Coronary artery (tissue), 2 donors: ENCODE measurements at places on chromosomes 11 and 22.

- peak; percentile 66 for DNase-seq
Measured at GRCh38 chr22:42805998-42806830, 50.9 kb downstream of the ARFGAP3 start.

GRCh38 chr22:25114369-25115362 is 85.0 kb upstream of the CRYBB3 start:
- no peak for DNase-seq

DNA sequence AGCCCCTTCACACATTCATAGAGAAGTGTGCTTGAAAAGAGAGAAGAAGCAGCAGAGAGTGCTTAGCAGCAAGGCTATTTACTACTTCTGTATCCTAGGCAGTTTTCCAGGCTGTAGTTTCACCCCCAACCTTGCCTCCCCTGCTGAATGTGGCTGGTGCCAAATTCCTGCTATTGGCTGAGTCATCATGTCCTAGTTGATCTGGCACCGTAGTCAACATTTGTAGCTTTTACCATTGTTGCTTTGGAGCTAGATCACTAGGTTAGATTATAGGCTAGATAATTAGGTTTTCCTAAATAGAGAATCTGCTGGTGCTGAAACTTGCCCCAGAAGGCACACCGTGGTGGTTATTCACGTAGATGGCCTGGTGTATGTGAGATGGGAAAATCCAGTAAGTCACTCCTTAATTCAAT is 32.7 kb downstream of the ARHGAP42 start:
- no peak for DNase-seq

- no peak for DNase-seq
Measured at GRCh38 chr11:6626971-6627761, 7.9 kb upstream of the TPP1 start.

GRCh38 chr11:98568013-98568412 is 452.7 kb upstream of the CNTN5 start:
- DNase-seq = no peak

GRCh38 chr11:76683161-76684095 is 12.9 kb upstream of the LRRC32 start:
- DNase-seq = no peak

DNA sequence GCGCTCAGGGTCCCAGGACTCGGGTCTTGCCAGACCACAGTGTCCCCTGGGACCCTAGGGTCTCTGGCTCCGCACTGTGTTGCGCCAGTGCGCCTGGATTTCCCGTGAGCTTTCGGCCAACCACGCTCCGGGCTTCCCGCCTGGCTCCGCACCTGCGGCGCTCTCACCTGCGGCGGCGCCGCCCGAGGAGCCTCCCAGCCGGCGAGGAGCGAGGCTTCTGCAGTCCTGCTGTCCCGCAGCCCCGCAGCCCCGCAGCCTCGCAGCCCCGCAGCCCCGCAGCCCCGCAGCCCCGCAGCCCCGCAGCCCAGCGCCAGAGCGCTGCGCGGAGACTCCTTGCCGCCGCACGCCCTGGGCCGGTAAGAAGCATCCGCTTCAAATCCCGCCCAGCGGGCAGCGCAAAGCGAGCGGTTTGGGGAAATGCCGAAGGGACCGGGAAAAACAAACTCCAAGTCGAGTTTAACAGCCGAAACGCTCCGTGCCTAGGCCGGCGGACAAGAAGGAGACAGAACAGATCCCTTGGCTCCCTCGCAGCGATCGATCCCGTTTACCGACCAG is 939 bp downstream of the ALX4 start:
- DNase-seq = no peak

DNA sequence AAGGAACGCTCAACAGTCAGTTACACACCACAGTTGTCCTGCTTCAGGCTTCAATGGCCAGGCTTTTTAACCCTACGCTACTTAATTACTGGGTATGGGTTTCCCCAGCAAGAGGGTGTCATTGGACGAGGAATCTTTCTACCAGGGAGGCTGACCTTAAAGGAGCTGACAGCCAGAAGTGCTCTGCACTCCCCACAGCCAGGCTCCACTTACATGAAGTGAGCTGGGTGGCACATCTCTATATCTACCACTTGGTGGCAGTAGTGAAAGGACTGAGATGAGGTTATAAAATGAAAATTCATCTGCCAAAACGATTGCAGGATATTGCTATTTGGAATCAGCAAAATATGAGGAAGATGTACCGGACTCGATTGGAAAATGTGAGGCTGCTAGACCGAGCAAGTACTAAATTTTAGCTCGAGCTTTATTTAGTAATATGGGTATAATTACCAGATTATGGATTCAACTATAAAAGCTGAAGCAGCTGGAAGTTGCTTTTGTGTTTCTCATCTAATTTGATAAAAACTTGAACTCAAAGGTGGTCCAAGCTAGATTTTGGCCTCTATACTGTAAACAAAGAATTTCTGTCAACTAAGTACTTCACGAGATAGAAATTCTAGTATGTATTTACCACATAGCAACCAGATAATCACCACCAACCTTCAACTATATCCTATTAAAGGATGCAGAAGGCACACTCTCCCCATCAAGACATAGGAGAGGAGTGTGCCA is 53.9 kb upstream of the CEP126 start:
- DNase-seq = no peak

GRCh38 chr11:37984991-37985390 is 1387.0 kb upstream of the RAG2 start:
- DNase-seq = no peak

DNA sequence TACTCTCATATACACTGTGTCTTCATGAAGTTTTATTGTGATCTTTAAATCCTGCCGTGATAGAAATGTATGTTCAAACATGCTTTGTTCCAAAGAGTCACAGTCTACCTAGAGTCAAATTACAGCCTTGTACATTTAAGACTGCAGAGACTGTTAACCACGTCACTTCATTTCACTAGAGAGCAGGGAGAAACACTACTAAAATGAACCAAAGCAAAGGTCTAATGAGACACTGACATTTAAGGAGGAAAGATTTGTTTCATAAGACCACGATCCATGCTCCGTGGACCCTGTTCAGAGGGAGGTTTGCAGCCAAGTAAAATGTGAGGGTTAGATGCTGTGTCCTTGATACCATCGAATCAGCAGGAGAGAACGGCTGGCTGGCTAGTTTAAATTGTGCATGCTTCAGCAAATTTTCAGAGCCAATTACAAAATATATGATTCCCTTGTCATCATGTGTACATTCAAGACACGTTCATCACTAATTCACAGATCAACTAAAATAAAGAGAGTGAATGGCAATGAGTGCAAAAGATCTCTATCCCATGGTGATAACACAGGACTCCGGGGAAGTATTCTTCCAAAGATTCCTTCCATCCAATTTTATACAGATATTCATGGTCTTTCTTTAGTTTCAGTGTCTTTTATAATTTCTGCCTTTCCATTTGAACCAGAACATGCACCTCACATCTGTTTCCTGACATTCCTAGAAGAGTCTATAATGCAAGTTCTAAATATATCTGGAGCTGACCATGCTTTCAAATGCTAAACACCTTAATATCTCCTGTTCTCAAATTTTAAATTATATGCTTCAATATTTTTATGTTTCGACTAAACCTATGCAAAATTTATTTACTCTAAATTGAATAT is 960.9 kb upstream of the FAT3 start:
- no peak for DNase-seq

DNA sequence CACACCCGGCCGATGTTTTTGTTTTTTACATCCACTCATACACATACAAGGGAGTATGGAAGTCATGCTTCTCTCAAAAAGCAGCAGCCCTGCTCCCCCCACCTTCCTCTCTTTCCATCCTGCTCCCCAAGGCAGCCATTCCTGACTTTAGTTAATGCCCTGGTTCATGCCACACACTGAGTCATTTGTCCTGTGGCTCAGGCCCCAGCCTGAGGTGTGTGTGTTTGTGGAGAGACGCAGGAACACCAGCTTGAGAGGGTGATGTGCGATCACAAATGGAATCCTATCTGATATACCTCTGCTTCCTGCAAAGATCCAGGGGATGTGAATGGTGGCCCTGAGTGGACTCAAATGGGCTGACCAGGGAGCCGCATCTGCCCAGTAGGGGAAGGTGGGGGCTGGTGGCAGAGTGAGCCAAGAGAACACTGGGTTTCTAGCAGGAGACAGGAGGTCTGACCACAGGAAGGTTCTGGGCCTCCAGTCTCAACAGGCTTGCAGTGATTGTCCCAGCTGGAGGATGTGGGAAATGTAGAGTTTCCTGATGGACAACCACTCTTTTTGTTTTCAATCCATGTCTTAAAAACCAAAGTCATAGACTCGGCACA is 86.7 kb downstream of the OSBP2 start:
- no peak for DNase-seq

DNA sequence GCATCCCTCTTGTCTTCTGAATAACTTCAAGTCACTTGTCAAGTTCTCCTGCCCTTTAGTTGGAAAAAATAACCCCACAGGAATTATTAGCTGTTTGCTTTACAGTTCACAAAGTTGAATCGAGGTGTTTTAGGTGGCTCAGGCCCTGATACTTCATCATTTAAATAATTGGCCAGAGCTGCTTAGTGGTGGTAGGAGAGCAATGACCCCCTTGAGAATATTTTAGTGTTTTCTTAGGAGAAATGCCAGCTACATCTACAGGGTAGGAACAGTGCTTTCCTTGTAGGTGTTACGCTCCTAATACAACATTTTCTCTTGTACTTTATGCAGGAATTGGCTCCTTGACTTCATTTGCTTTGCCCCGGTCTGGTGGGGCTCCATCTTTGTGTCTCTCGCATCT is 73.2 kb downstream of the C22orf31 start:
- DNase-seq = no peak

GRCh38 chr11:17813391-17814059 is 78.9 kb downstream of the KCNC1 start:
- no peak for DNase-seq

- no peak for DNase-seq
Measured at GRCh38 chr11:61756452-61757212, 4.2 kb downstream of the MYRF start.

DNA sequence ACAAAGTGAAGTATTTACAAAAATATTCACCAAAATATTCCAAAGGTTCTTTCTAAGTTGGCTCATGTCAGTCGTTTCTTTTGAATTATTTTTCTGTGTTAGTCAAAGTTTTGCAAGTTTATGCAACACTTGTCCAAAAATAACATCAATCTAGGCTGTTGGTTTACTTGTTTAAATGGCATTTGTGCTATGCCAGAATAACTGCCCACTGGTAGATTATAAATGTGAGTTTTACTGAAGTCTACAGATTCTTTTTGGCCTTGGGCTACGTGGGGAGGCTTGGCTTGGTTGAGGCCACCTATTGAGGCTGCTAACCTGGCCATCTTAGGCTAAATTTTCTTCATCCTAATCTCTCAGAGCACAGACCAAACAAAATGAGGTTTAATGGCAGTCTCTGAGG is 1091.9 kb upstream of the RAG2 start:
- no peak for DNase-seq

DNA sequence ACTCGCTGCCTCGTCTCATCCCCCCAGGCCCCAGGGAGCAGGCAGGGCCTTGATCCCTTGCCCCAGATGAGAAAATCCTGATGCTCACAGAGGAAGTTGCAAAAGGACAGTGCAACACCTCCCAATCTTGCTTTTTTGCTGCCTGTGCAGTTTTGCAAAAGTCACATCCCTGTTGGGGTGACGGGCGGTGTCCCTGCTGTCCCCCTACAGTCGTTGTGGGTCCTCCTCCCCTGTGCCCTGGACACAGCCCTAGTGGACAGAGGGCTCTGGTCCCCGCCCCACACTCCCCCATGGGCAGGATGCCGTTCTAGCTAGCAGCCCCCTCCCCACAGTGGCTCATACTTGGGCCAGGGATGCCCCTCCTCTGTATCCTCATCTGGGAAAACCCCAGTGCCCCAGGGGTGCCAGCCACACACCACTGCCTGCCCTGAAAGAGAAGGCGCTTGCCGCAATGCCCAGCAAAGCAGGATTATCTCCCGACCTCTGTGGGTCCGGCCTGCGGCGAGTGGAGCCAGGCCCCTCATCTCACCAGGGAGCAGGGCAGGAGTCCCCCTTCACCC is 18.4 kb upstream of the CTSD start:
- DNase-seq = no peak

DNA sequence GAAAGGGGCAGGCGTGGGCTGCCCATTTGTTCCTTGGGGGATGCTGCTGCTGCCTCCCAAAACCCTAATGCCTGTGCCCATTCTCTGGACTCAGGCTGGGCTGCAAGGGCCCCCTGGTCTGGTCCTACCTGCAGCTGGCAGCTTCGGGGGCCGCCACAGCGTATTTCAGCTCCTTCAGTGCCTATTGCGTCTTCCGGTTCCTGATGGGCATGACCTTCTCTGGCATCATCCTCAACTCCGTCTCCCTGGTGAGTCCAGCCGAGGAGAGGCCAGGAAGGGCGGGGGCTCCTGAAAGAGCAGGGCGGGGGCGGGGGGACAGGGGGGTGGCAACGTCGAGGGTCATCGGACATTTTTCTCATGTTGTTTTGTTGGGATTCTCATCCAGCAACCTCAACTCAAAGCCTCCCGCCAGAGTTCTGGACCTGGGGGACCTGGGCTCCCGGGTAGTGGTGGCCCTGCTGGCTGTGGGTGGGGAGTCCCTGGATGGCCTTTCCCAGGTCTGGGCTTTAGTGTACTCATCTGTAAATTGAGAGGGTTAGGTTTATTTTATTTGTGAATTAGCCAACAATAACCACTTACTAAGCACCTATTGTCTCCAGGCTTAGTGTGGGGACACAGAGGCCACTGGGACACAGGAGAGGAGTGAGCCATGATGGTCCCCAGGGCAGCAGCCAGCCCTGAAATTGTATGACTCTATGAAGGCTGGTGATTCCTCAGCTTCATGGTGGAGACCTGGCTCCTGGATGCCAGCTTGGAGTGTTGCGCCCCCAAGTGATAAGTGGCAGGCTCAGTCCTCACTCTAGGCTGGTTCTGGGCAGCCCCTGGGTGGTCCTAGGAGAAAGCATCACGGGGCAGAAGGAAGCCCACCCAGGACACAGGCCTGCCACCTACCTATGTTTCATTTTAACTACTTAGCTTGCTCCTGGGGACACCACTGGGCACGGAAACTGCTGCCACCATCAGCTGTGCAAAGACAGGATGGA is 36.0 kb downstream of the CAPN1 start:
- DNase-seq = no peak

GRCh38 chr11:63682066-63683021 is 1.0 kb downstream of the RTN3 start:
- DNase-seq = no peak

GRCh38 chr11:44748606-44749005 is 21.8 kb downstream of the TSPAN18 start:
- peak; percentile 31 for DNase-seq

GRCh38 chr11:82756765-82757639 is 23.3 kb upstream of the FAM181B start:
- DNase-seq = no peak

GRCh38 chr22:17802411-17802810 is 28.1 kb upstream of the BID start:
- no peak for DNase-seq

DNA sequence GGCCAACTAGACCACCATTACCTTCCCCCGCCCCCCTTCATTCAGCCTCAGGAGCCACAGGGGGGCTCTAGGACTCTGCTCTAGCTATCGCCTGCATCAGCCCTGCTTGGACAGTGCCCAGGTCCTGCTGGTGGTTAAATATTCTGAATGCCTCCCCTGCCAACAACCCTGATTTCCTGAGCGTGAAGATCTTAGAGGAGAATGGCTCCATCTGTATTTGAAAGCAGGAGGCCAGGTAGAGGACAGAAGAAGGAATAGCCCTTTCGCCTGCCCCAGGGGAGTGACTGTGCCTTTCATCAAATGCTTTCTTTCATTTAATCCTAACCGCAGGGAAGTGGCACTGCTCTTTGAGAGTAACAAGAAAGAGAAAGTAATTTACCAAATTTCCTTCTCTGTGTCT is 69.2 kb downstream of the ISX start:
- DNase-seq = no peak
